Kidney epithelial cell (primary cell): ENCODE measurements at places on chromosomes 1 and 21. TPM values are rescaled to one million over a fixed set of nuclear protein-coding genes. Genes with fewer than 3 reads are reported as not detected.

The MATN1 gene
- 0.04 TPM in 1 of 2 replicates, not detected in the other for total RNA-seq

The CHAF1B gene
- total RNA-seq = 3.3 and 3.6 TPM in 2 replicates

The SCAF4 gene
- 13.3 and 14.2 TPM in 2 replicates for total RNA-seq

The INSRR gene
- total RNA-seq = not detected in 2 replicates

The ZNF593OS gene
- not detected in 2 replicates for total RNA-seq

The CHD5 gene
- total RNA-seq = under 0.01 and 0.08 TPM in 2 replicates

The HNRNPCL1 gene
- total RNA-seq = not detected in 2 replicates

The LCE1B gene
- not detected in 2 replicates for total RNA-seq

The CD160 gene
- not detected in 2 replicates for total RNA-seq

The TTC24 gene
- total RNA-seq = not detected in 2 replicates

The PGLYRP4 gene
- 0.07 and 0.71 TPM in 2 replicates for total RNA-seq

The SDC3 gene
- total RNA-seq = 36.4 and 49.0 TPM in 2 replicates

The TSPAN1 gene
- total RNA-seq = 52.7 and 68.5 TPM in 2 replicates

The TMCC2 gene
- 12.7 and 15.7 TPM in 2 replicates for total RNA-seq

The POU3F1 gene
- 0.08 TPM in 1 of 2 replicates, not detected in the other for total RNA-seq

The GPR37L1 gene
- total RNA-seq = 0.04 and 0.07 TPM in 2 replicates

The MAP1LC3C gene
- total RNA-seq = 0.27 TPM in 1 of 2 replicates, not detected in the other

The AMY2B gene
- total RNA-seq = 3.4 and 6.3 TPM in 2 replicates

The AMY1A gene
- not detected in 2 replicates for total RNA-seq

The KLHDC8A gene
- 6.7 and 16.5 TPM in 2 replicates for total RNA-seq

The HES5 gene
- 0.71 TPM in 1 of 2 replicates, not detected in the other for total RNA-seq

The SELL gene
- not detected in 2 replicates for total RNA-seq

The MARK1 gene
- total RNA-seq = 6.1 and 9.5 TPM in 2 replicates

The FCRLA gene
- 0.88 and 2.1 TPM in 2 replicates for total RNA-seq

The VTCN1 gene
- 0.29 and 1.3 TPM in 2 replicates for total RNA-seq

The CD46 gene
- total RNA-seq = 127 and 138 TPM in 2 replicates

The PTGFR gene
- 0.21 and 0.38 TPM in 2 replicates for total RNA-seq

The C8A gene
- not detected in 2 replicates for total RNA-seq

The HTR1D gene
- 1.6 and 2.0 TPM in 2 replicates for total RNA-seq

The EXOC8 gene
- 10.6 and 10.8 TPM in 2 replicates for total RNA-seq

The GIPC2 gene
- 1.5 and 1.6 TPM in 2 replicates for total RNA-seq
